ENCODE measurements at places on chromosomes 3 and 15. TPM values are rescaled to one million over a fixed set of nuclear protein-coding genes. Genes with fewer than 3 reads are reported as not detected.

GRCh38 chr3:47404955-47405790 lies 24.4 kb downstream of the PTPN23 start:
- peak overlapping the region; percentile 75 for H3K27ac ChIP-seq
- H3K4me3 ChIP-seq: no peak overlapping the region
- H3K4me1 ChIP-seq: peaks cover 29% of the 10 kb centered on the region
- H3K36me3 ChIP-seq: no peaks in the 10 kb centered on the region
- peak; percentile 86 for DNase-seq

GRCh38 chr3:78026318-78026828 lies 986.5 kb downstream of the ROBO2 start:
- H3K4me1 ChIP-seq: no peaks in the 10 kb centered on the region
- H3K27ac ChIP-seq: no peak overlapping the region
- H3K4me3 ChIP-seq: no peak overlapping the region
- DNase-seq: no peak
- no peaks in the 10 kb centered on the region for H3K36me3 ChIP-seq

GRCh38 chr3:131636266-131636775 lies 133.6 kb upstream of the MRPL3 start:
- no peak overlapping the region for H3K4me3 ChIP-seq
- no peak for DNase-seq
- no peaks in the 10 kb centered on the region for H3K36me3 ChIP-seq
- H3K27ac ChIP-seq: no peak overlapping the region
- no peaks in the 10 kb centered on the region for H3K27me3 ChIP-seq

- no peaks in the 10 kb centered on the region for H3K36me3 ChIP-seq
- no peak overlapping the region for H3K4me3 ChIP-seq
- no peaks in the 10 kb centered on the region for H3K4me1 ChIP-seq
- H3K27ac ChIP-seq: no peak overlapping the region
- H3K27me3 ChIP-seq: no peaks in the 10 kb centered on the region
- no peak for DNase-seq
These were observed 42.9 kb upstream of the ZNF710 start for GRCh38 chr15:89958107-89958805.

DNA sequence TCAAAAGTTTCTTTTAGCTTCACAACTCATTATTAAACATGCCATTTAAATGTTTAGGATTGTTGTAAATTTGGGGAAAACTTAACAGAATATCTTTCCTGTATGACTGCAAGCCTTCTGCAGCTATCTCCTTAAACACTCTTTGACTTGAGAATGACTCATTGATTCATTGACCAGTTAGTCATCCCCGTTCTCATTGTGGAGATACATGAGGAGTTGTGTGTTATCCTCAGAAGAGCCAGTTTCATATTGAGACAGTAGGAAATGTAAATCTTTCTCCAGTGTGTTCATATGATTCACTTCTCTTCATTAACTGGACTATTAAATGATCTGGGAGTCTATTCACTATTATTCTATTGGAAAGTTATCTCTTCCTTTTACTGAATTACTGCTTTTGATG lies 83.0 kb downstream of the CRYGS start:
- no peaks in the 10 kb centered on the region for H3K36me3 ChIP-seq
- no peak overlapping the region for H3K4me3 ChIP-seq
- H3K4me1 ChIP-seq: no peaks in the 10 kb centered on the region
- H3K27ac ChIP-seq: no peak overlapping the region

- no peaks in the 10 kb centered on the region for H3K36me3 ChIP-seq
- H3K27ac ChIP-seq: no peak overlapping the region
- H3K4me1 ChIP-seq: no peaks in the 10 kb centered on the region
These were observed 75.3 kb downstream of the NCEH1 start for GRCh38 chr3:172635588-172635987.

GRCh38 chr3:5245927-5246326 lies 58.4 kb downstream of the EDEM1 start:
- no peaks in the 10 kb centered on the region for H3K36me3 ChIP-seq
- no peaks in the 10 kb centered on the region for H3K27me3 ChIP-seq
- H3K27ac ChIP-seq: no peak overlapping the region
- no peaks in the 10 kb centered on the region for H3K4me1 ChIP-seq

GRCh38 chr3:127647166-127647844 lies 18.3 kb downstream of the PODXL2 start:
- no peak for DNase-seq
- H3K4me3 ChIP-seq: no peak overlapping the region
- H3K27ac ChIP-seq: no peak overlapping the region
- H3K36me3 ChIP-seq: no peaks in the 10 kb centered on the region
- H3K4me1 ChIP-seq: peaks cover 3% of the 10 kb centered on the region

DNA sequence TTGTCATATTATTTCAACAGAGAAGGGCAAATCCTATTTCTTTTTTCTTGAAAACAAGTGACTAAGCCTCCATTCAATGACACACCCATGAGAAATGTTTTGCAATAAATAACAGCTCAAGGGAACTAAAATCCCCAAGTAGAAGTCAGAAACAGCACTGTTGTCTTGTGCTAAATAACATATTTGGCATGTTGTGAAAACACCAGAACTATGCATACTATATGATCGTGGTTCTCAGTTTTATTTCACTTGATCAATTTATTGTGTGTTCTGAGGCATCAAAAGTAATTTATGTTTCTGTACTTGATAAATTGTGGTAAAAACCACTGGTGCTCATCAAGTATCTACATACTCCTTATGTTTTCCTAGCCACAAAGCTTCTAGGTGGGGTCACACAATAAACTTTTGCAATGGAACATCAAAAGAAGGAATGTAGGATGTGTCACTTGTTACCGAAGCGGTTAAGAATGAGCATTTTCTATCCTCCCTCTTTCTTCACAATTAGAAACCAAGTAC lies 691.7 kb upstream of the CBLB start:
- no peak overlapping the region for H3K27ac ChIP-seq
- H3K36me3 ChIP-seq: no peaks in the 10 kb centered on the region
- H3K27me3 ChIP-seq: no peaks in the 10 kb centered on the region
- H3K4me1 ChIP-seq: no peaks in the 10 kb centered on the region
- no peak overlapping the region for H3K4me3 ChIP-seq

- H3K27me3 ChIP-seq: no peaks in the 10 kb centered on the region
- DNase-seq: peak; percentile 14
- no peak overlapping the region for H3K4me3 ChIP-seq
These were observed 245.2 kb downstream of the IL20RB start for GRCh38 chr3:137202941-137203340.

DNA sequence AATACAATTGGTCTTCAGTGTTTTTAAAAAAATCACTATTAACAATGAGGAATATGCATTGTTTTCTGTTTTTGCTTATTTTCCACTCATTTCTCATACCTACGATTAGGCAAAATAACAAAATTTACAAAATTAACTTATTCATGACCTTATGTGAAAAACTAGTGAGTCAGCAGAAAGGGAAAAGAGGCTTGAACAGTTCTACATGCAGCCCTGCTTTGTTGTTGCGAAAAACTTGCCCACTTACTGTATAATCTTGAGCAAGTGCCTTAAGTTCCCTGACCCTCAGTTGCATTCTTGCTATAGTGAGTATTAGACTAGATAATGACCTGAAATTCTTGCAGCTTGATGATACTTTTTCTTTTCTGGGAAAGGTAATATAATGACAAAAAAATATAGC lies 551.1 kb upstream of the BCHE start:
- no peak overlapping the region for H3K27ac ChIP-seq
- no peak for DNase-seq
- no peaks in the 10 kb centered on the region for H3K27me3 ChIP-seq
- H3K4me3 ChIP-seq: no peak overlapping the region

DNA sequence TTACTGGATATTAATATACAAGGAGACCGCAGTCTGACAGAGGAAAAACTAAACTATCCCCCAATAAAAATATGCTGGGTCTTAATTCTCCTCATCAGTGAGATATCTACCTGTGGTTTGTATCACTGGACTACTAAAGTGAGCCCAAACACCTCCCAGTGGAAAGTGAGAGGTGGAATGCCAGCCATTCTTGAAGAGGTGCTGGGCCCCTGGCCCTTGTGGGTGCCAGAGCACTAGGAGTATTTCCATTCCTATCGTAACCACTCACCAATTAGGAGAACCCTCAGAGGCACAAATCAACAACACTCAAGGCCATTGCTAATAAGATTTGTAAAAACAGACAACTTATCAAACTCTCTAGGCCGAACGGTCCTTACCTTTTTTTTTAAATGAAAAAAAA lies 121.5 kb upstream of the TSPAN3 start:
- H3K36me3 ChIP-seq: no peaks in the 10 kb centered on the region
- H3K4me3 ChIP-seq: no peak overlapping the region
- H3K4me1 ChIP-seq: peaks cover 3% of the 10 kb centered on the region
- H3K27ac ChIP-seq: no peak overlapping the region
- no peak for DNase-seq

- H3K36me3 ChIP-seq: no peaks in the 10 kb centered on the region
- DNase-seq: peak; percentile 82
- H3K4me3 ChIP-seq: peak overlapping the region; percentile 87
- no peaks in the 10 kb centered on the region for H3K27me3 ChIP-seq
- H3K27ac ChIP-seq: no peak overlapping the region
These were observed 655 bp downstream of the CYFIP1 start for GRCh38 chr15:22979238-22980188.

DNA sequence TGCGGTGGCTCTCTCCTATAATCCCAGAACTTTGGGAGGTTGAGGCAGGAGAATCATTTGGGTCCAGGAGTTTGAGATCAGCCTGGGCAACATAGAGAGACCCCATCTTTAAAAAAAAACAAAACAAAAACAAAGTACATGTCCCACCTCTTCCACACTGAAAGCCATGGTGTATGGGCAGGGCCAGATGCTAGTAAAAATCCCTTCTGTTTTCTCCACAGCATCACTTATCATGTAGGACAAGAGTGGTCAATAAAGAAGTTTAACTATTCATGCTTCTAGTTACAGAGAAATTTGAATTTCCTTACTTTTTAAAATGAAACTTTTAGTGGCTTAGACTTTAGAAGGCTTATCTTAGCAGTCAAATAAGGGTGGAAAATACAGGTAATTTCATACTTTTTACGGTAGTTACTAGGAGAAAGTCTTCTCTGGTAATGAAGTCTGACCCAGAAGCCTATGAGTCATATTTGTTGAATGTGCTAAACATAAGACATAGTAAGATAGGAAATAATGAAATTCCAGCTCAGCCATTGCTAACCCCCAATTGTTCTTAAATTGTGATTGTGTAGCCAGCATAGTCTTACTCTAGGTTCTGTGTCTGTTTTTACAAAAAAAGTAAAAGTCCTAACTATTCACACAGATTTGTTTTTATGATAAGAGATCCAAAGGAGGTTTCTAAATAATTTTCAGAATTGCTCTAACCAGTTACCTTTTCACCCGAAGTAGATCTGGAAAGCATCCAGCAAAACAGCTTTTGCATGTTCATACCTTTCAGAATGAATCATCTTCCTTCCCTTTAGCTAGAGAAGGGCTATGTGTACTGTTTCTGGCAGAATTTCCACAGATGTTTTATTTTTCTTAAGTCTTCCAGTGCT lies 16.4 kb upstream of the ZNF609 start:
- no peak overlapping the region for H3K4me3 ChIP-seq
- no peaks in the 10 kb centered on the region for H3K4me1 ChIP-seq
- no peaks in the 10 kb centered on the region for H3K27me3 ChIP-seq

DNA sequence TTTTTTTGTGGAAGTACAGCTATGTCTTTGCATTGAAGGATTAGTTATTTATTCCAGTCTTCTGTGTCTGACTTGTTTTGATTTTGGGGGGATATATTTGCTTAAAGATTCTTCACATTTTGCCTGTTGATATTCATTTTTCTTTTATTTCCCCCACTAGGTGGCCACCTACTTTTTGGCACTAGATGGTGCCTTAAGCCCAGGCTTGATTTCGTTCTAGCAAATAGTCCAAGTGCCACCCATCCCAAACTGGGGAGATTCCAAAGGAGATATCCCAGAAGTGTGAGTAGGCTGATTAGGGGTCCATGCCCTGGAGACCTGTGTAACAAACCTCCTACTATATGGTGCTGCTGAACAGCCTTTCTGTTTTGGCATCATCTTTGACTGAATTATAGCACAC lies 80.0 kb upstream of the SPATA16 start:
- DNase-seq: no peak
- no peak overlapping the region for H3K4me3 ChIP-seq
- no peaks in the 10 kb centered on the region for H3K27me3 ChIP-seq
- H3K27ac ChIP-seq: no peak overlapping the region
- no peaks in the 10 kb centered on the region for H3K36me3 ChIP-seq
- H3K4me1 ChIP-seq: no peaks in the 10 kb centered on the region

DNA sequence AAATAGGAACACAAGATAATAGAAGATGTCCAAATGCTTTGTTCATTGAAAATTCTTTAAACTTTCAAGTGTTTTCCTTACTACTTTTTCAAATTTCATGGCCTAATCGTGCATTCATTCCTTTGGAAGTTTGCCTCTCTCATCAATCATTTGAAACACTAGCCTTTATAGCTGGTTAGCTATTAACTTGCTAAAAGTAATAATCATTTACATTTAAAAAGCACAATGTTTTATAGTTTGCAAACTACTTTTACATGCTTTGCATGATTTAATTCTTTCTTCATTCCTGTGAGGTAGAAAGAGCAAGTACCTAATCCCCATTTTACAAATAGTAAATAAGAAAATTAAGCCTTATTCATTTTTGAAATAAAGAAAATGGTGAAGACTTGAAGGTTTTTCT lies 137.4 kb upstream of the SLC7A14 start:
- no peaks in the 10 kb centered on the region for H3K27me3 ChIP-seq
- no peaks in the 10 kb centered on the region for H3K36me3 ChIP-seq
- no peak overlapping the region for H3K4me3 ChIP-seq
- H3K27ac ChIP-seq: no peak overlapping the region
- DNase-seq: no peak

- no peaks in the 10 kb centered on the region for H3K27me3 ChIP-seq
- no peaks in the 10 kb centered on the region for H3K4me1 ChIP-seq
- DNase-seq: no peak
- H3K27ac ChIP-seq: no peak overlapping the region
- no peak overlapping the region for H3K4me3 ChIP-seq
- no peaks in the 10 kb centered on the region for H3K36me3 ChIP-seq
These were observed 52.9 kb downstream of the PPCDC start for GRCh38 chr15:75076277-75076676.

DNA sequence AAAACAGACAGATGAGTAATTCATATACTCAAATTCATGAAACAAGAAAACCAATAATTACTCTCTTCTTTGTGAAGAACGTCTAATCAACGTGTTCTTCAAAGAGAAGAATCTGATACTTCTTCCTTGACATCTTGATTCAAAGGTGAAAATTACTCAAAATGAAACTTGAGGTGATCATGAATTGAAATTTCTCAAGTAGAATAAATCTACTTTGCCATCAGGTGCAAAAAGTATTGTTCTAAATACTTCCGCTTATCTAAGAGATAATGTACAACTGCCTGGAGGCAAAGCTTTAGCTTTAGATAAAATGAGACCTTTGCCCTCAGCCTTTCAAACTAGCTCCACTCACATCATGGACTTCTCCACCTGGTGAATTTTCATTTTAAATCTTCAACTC lies 13.9 kb upstream of the XXYLT1 start:
- no peak for DNase-seq
- no peaks in the 10 kb centered on the region for H3K36me3 ChIP-seq
- H3K4me3 ChIP-seq: no peak overlapping the region
- H3K27ac ChIP-seq: no peak overlapping the region
- H3K4me1 ChIP-seq: no peaks in the 10 kb centered on the region
- H3K27me3 ChIP-seq: no peaks in the 10 kb centered on the region

Gene ZNF620
- 3.7 TPM for total RNA-seq

Gene TMEM89
- total RNA-seq: 14.8 TPM

Gene AP3S2
- total RNA-seq: 53.0 TPM

Gene GOLGA8S
- total RNA-seq: 9.2 TPM

Gene CHDH
- 28.1 TPM for total RNA-seq

Gene MLF1
- 211 TPM for total RNA-seq

Gene SLC12A8
- 12.3 TPM for total RNA-seq

Gene FETUB
- total RNA-seq: 0.79 TPM

All from testis (tissue), 5 donors.